Naive thymus-derived CD8-positive, alpha-beta T cell (primary cell): ENCODE measurements at places on chromosomes 3 and 15. TPM values are rescaled to one million over a fixed set of nuclear protein-coding genes. Genes with fewer than 3 reads are reported as not detected.

DNA sequence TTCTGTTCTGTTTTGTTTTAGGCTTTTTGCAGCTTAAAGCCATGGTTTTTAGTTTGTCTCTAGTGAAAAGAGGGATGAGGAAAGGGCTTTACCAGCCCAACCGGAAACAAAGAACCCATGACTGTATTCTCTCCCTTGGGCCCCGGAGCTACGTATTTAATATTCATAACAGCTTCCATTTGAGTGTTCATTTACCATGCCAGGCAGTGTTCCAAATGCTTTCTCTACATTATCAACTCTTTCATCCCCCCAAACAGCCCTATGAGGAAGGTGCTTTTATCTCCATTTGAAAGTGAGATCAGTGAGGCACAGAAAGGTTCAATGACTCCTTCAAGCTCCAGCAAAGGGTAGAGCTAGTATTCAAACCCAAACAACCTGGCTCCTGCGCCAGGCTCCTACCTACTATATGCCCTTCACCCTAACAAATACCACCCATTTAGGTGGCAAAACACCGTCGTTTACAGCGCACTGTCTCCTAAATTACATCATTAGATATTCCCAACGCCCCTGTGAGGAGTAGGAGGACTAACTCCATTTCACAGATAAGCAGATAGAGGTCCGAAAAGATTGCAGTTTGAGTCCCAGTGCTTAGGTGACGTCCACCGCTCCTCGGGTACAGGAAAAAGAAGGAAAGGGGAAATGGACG lies 27.9 kb downstream of the GTPBP8 start:
- H3K27me3 ChIP-seq: no peaks in the 10 kb centered on the region
- H3K36me3 ChIP-seq: peaks cover 39% of the 10 kb centered on the region
- peaks cover 70% of the 10 kb centered on the region for H3K4me1 ChIP-seq

- H3K4me3 ChIP-seq: no peak overlapping the region
- DNase-seq: no peak
- no peaks in the 10 kb centered on the region for H3K36me3 ChIP-seq
- H3K4me1 ChIP-seq: peaks cover 13% of the 10 kb centered on the region
- H3K27ac ChIP-seq: no peak overlapping the region
Observed at GRCh38 chr3:189312866-189313265, 141.1 kb downstream of the TPRG1 start.

GRCh38 chr15:81880833-81881232 lies 165.0 kb downstream of the MEX3B start:
- no peak for DNase-seq
- no peaks in the 10 kb centered on the region for H3K36me3 ChIP-seq
- H3K27me3 ChIP-seq: peaks cover 26% of the 10 kb centered on the region
- no peak overlapping the region for H3K4me3 ChIP-seq
- H3K27ac ChIP-seq: no peak overlapping the region

GRCh38 chr15:100726421-100727190 lies 124.2 kb downstream of the ASB7 start:
- DNase-seq: no peak
- H3K36me3 ChIP-seq: no peaks in the 10 kb centered on the region
- H3K27ac ChIP-seq: no peak overlapping the region
- H3K4me3 ChIP-seq: no peak overlapping the region

GRCh38 chr3:131840156-131840797 lies 194.5 kb downstream of the CPNE4 start:
- H3K4me1 ChIP-seq: no peaks in the 10 kb centered on the region
- no peaks in the 10 kb centered on the region for H3K36me3 ChIP-seq
- peaks cover 3% of the 10 kb centered on the region for H3K27me3 ChIP-seq
- H3K27ac ChIP-seq: no peak overlapping the region
- no peak overlapping the region for H3K4me3 ChIP-seq
- no peak for DNase-seq

DNA sequence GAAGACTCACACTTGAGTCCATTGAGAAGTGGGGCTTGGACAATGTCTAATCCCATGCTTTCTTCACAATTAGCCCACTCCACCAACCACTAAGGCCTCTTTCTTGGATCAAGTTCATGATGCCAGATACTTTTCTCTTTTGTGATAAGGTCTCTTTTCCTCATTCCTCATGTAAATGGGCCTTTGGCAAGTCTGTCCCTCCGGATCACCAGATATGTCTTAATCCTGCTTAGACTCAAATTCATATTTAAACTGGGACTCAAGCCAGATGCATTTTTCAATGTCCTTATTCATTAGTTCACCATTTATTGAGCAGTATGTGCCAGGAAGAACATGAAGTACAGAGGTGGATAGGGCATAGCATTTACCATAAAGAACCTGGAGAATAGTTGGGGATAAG lies 671.1 kb downstream of the TBL1XR1 start:
- no peak overlapping the region for H3K4me3 ChIP-seq
- no peaks in the 10 kb centered on the region for H3K4me1 ChIP-seq
- H3K36me3 ChIP-seq: no peaks in the 10 kb centered on the region
- DNase-seq: no peak

DNA sequence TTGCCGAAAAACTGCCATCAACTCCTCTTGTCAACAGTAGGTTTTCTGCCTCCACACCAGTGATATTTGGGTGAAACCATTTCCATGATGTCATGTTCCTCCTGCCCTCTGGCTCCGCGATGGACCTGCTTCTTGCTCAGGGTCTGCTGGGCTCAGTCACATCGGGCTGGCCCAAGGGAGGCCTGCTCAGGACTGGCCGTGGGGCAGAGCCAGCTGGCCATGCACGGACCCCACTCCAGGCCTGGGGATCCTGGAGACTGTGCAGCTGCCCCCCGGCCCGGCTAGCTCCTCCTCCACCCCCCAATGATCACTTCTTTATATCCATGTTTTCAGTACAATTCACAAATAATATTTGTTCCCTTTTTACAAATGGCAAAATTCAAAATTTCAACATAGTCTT lies 270.3 kb upstream of the CCDC54 start:
- no peak for DNase-seq
- no peaks in the 10 kb centered on the region for H3K4me1 ChIP-seq
- H3K27ac ChIP-seq: no peak overlapping the region
- H3K36me3 ChIP-seq: no peaks in the 10 kb centered on the region
- H3K4me3 ChIP-seq: no peak overlapping the region
- H3K27me3 ChIP-seq: peaks cover 1% of the 10 kb centered on the region

DNA sequence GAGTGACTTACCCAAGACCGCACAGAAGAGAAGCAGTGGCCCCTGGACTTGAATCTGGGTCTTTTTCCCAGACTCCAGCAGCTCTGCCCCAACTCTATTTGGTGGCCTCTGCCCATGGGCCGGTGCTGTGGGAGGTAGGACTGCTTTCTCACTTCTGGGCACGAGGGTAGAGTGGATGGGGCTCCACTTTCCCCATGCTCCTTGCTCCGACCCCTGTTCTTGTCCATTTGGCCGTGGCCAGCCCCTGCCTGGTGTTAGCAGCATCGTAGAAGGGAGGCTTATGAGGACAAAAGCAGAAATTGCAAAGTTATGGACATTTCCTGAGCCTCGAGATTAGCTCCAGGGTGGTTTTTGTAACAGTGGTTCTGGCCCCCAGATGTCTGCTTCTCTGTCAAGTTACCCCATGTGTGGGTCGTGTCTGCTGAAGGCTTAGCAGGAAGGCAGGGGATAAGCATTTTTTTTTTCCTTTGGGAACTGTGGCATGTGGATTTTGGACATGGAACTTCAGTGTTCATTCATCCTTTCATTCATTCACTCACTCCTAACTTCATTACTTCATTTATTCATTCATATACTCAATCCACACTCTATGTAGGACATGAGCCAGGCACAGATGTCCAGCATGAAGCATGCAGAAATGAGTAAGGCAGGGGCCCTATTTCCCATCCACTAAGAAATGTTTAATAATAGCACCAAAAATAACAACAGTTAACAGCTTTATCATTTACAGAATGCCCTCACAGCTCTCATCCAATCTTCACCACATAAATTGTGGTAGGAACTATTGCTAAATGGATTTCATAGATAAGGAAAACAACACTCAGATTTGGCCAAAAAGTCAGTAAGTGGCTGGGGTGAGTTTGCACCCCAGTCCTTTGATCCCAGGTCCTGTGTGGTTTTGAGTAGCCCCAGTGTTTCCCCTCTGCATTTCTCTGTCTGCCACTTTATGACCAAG lies 180.5 kb downstream of the OPA1 start:
- peaks cover 16% of the 10 kb centered on the region for H3K27me3 ChIP-seq
- no peaks in the 10 kb centered on the region for H3K36me3 ChIP-seq
- no peak overlapping the region for H3K27ac ChIP-seq
- no peak overlapping the region for H3K4me3 ChIP-seq
- DNase-seq: no peak
- H3K4me1 ChIP-seq: no peaks in the 10 kb centered on the region

- no peak for DNase-seq
- no peaks in the 10 kb centered on the region for H3K36me3 ChIP-seq
- H3K4me1 ChIP-seq: no peaks in the 10 kb centered on the region
- no peak overlapping the region for H3K4me3 ChIP-seq
- no peaks in the 10 kb centered on the region for H3K27me3 ChIP-seq
- H3K27ac ChIP-seq: no peak overlapping the region
Observed at GRCh38 chr15:54836052-54836795, 360.5 kb downstream of the RSL24D1 start.

GRCh38 chr3:87973906-87974305 lies 84.9 kb downstream of the CGGBP1 start:
- no peak overlapping the region for H3K4me3 ChIP-seq
- H3K27ac ChIP-seq: no peak overlapping the region
- no peak for DNase-seq
- H3K36me3 ChIP-seq: no peaks in the 10 kb centered on the region
- no peaks in the 10 kb centered on the region for H3K4me1 ChIP-seq

DNA sequence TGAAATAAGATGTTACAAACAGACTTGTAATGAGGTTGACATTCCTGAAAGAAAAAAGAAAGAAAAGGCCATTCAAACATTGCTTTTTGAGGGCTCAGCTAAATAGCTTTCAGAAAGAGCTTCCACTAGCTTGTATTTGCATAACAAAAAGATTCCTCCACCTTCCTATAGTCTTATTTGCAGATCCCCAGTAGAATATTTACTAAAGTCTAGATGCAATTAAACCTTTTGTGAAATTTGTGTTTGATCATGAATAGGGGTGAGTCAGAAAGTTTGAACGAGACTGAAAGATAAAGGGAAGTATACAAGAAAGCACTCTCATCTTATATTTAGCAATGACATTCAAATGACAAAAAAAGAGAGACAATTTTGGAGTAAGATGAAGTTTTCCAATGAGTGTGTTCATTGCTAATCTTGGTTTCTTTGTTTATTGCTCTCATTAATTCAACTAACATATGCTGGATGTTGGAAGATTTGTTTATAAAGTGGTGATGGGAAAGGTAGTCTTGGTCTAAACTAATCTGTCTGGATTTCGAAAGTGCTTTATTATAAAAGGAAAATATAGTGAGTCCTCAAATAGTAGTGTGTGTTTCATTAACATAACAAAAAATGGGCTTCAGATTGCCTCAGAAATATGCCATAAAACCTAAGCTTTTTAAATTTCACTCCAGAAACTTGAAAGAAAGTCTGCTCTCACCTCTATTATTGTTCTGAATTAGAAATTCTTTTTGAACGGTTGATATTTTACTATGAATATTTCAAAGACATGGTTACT lies 9.1 kb upstream of the CADPS start:
- H3K27me3 ChIP-seq: peaks cover 2% of the 10 kb centered on the region
- H3K27ac ChIP-seq: no peak overlapping the region
- no peak for DNase-seq

GRCh38 chr3:189389346-189389745 lies 217.6 kb downstream of the TPRG1 start:
- no peaks in the 10 kb centered on the region for H3K27me3 ChIP-seq
- no peak overlapping the region for H3K27ac ChIP-seq
- H3K4me1 ChIP-seq: no peaks in the 10 kb centered on the region
- no peak for DNase-seq
- no peak overlapping the region for H3K4me3 ChIP-seq

DNA sequence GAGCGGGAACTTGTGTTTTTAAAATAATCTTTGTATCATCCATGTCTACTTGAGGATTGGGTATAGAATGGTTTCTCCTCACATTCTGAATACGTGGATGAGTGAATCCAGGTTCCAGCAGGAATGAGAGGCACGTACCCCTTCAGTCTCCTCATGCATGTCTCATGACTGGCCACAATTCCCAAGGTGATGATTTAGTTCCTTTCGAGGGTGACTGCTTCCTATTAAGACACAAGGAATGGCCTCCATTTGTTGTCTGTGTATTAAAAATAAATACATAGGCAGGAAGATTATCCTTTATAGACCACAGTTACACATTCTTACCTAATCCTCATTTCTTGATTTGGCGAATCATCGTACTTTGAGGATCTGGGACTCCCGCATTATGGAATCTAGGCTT lies 217.0 kb upstream of the LRIG1 start:
- no peaks in the 10 kb centered on the region for H3K4me1 ChIP-seq
- no peak overlapping the region for H3K4me3 ChIP-seq
- no peak for DNase-seq
- H3K36me3 ChIP-seq: no peaks in the 10 kb centered on the region
- peaks cover 18% of the 10 kb centered on the region for H3K27me3 ChIP-seq

Gene TRAIP
- 4.3 TPM for total RNA-seq

Gene UBA7
- 326 TPM for total RNA-seq

Gene PAK6
- total RNA-seq: not detected

Gene SLC51A
- total RNA-seq: not detected

Gene CPEB1
- 2.2 TPM for total RNA-seq

Gene FBXW12
- total RNA-seq: not detected

Gene FOXL2NB
- not detected for total RNA-seq

Gene LRRC31
- not detected for total RNA-seq

Gene GRIP2
- not detected for total RNA-seq

Gene DUOXA2
- not detected for total RNA-seq
